ENCODE measurements at places on chromosomes 16 and 17.
A peak's percentile ranks its signal among the peaks of the same experiment; 100 is the strongest.

DNA sequence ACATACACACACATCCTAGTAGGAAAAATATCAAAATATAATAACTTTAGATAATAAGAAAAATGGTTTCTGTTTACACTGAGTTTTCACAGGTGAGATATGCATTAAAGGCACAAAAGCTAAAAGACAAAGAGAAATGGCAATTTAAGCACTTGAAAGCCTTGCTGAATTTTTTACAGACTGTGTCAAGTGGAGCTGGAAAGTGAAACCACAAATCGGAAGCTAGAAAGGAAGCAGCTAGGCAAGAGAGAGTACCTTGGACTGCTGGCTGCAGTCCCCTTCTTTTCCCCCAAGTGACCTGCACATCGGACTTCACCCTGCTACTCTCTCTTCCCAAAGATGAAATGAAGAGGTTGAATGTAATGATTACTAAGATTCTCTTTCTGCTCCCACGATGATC, 135.1 kb downstream of the CDH13 start:
- DNase-seq = peak; percentile 46

GRCh38 chr16:22022151-22022550, 14.2 kb downstream of the MOSMO start:
- DNase-seq = no peak

- no peak for DNase-seq
Observed at GRCh38 chr16:50351116-50351515, 17.7 kb downstream of the BRD7 start.

DNA sequence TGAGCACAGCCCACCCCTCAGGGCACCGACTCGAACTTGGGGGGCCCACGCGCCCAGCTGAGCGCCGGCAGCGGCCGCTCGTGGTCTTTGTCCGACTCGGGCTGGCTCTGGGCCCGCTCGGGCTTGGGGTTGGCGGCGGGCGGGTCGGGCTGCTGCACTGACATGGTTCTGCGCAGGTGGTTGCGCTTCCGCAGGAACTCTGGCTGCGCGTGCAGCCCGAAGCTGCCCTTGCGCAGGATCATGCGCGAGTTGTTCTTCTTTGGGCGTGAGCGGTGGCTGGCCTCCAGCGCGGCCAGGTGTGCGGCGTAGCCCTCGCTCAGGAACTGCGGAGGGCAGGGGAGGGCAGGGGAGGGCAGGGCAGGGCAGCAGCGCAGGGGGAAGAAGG, 11.1 kb downstream of the PIMREG start:
- no peak for DNase-seq

DNA sequence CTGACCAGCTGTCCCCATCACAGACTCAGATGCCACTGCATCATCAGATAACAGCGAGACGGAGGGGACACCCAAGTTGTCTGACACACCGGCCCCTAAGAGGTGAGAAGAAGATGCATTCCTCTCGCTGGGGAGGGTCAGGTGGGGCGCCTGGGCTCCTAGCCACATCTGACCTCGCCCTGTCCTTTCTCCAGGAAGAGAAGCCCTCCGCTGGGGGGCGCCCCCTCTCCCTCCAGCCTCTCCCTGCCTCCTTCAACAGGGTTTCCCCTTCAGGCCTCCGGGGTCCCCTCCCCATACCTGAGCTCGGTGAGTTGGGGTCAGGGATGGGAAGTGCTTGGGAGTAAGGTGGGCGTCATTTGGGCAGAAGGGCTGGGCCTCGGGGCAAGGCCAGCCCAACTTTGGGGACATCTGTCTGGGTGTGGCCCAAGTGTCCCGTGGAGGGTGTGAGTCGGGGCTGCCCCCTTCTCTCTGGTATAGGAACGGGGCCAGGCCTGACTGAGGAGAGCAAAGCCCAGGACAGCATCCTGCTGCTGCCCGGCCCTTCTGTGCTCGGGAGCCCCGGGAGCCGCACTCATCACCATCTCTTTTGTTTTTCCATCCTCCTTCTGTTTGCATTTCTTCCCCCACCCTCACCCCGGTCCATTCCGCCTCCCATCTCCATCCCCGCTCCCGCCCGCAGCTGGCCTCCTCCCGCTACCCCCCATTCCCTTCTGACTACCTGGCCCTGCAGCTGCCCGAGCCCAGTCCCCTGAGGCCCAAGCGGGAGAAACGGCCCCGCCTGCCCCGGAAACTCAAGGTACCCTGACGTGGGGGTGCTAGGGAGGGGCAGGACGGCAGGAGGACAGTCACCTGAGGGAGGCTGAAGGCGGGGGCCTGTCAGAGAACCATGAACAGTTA, 4.9 kb downstream of the INO80E start:
- DNase-seq = no peak

DNA sequence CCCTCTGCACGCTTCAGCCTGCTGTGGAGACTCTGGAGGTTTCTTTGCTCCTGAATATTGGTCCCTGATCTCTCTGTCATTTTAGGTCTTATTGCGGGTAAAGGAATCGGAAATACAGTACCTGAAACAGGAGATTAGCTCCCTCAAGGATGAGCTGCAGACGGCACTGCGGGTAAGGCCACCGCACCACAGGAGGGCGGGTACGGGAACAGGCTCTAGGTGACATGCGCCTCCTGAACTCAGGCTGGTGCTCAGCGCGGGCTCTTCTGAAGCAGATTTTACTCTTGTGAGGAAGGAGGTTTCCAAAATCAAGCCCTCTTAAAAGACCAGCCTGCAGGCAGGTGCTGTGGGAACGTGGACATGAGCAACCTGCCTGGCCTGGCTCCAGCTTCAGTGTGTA, 29.8 kb downstream of the PLD6 start:
- no peak for DNase-seq

DNA sequence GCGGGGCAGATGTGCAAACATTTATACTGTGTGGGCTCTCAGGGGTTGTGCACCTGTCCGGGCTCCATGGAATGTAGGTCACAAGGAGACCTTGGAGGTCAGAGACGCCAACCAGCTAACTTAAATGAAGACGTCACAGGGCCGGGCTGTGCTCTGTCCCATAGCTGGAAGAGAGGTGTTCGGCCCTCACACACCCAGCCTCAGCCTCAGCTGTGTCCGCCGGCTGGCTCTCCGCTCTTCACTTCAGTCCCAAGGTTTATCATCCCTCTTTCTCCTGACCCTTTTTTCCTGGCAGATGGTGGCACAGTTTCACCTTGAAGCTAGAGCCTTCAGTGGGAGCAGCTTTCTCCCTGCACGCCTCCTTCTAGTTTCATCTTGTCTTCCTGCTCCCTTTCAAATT, 6.0 kb upstream of the RBFOX3 start:
- DNase-seq = no peak

- DNase-seq = no peak
Observed at GRCh38 chr17:50192618-50193291, 8.7 kb downstream of the COL1A1 start.

GRCh38 chr16:56610017-56610608, 1.7 kb downstream of the MT2A start:
- no peak for DNase-seq

DNA sequence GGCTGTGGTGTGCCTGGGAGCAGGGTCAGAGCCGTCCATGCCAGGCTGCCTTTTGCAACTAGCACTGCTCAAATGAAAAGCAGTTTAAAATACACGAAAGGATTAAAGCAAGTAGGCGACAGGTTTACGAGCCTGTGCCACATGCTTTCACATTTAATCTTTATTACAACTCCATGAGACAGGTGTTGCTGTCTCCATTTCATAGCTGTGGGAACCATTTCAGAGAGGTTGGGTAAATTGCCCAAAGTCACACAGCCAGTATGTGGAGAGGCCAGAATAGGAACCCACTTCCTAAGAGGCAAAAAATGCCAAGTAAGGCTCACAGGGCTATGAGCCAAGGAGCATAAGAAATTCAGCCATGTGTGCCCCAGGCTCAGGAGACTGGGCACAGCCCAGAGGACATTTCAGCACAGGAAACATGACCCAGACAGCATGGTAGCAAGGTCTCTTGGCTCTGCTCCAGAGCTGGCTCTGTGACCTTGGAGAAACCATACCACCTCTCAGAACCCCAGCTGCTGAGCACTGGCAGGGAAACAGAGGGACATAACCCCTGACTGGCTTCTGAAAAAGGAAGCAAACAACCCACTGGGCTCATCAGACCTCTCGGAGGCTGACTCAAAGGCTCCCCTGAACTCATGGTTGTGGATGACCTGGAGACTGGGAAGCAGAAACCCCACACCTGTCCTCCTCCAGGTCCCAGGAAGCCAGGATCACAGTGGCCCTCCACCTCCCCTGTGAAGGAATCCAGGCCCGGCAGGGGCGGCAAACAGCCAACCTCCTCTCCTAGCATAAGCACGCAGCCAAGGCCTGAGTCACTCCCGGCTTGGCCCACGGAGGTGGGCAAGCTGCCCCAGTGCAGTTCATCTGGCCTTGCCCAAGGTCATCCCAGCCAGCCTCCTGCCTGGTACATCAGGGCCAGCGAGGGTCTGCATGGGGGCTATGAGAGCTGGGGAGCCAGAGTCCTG, 40.3 kb upstream of the MRPS23 start:
- DNase-seq = no peak

- DNase-seq = no peak
Observed at GRCh38 chr16:89422905-89423630, 67.3 kb downstream of the ANKRD11 start.

GRCh38 chr17:65226227-65226626, 89.1 kb downstream of the RGS9 start:
- no peak for DNase-seq

GRCh38 chr17:82047914-82048570, 3.6 kb downstream of the RFNG start:
- DNase-seq = no peak

DNA sequence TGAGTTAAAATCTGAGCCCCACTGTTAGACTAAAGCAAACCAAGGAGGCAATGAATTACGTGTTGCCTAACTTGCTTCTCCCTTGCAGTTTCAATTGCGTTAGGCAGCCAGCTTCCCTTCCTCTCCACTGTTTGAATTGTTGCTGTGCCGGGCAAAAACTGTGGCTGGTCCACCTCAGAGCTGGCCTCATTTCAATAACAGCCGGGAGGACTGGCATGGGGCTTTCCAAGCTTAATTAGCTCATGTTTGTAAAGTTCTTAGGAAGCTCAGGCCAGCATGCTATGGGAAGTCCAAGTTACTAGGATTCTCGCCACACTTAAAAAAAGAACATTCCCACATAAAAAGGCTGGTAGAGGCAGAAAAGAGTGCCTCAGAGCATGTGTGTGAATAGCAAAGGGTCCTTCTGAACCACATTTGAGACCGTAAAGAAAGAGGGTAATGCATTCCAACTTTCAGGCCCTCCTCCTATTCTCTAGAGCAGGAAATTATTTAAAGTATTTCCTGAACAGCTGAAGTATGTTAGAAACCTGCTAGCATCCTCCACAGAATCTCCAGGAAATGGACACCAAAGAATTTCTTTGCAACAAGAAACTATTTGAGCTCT, 79.0 kb upstream of the SMURF2 start:
- DNase-seq = no peak

GRCh38 chr17:57329380-57330214, 73.3 kb downstream of the MSI2 start:
- no peak for DNase-seq

DNA sequence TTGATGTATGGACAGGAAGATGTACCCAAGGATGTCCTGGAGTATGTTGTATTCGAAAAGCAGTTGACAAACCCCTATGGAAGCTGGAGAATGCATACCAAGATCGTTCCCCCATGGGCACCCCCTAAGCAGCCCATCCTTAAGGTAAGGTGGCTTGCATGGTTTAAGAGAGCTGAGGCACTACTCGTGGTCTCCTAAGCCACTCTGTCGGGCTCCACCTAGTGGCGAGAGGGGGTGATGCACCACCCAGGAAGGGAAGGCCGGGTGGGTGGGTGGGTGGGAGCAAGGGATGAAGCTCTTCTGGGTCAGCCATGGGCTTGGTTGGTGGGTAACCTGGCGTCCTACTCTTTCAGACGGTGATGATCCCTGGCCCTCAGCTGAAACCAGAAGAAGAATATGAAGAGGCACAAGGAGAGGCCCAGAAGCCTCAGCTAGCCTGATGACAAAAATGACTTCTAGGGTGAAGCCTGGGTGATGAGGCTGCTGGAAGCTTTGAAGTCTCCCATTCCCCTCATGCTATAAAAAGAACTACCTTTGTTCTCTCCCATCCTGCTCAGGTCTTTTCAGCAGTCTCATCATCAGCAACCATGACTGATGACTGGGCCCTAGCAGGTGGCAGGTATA, 21.5 kb downstream of the GPR179 start:
- DNase-seq = peak; percentile 34

DNA sequence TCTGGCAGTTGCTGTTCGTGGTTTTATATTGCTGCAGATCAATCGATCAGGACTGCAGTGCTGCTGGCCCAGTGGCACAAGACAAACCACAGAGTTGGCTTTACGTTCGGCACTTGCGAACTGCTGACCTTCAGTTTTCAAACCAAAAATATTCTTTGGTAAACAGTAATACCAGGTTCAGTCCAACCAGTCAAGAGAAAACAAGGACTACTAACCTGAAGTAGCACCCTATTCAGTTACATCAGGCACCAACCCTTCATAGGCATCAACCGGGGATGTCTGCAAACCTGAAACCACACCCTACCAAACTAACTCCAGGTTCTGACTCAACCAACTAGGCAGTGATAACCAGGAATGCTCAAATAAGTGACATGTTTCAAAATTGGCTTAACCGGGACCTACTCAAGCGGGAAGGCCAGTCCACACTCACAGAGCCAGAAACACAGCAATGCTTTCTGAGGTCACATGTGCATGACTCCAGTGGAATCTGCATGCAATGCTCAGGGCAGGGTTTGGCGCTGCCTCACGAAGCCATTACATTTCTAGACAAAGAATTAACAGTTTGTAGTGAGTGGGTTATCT, 91.1 kb downstream of the SMG6 start:
- DNase-seq = no peak

GRCh38 chr17:382644-383533, 30.3 kb upstream of the RPH3AL start:
- no peak for DNase-seq

DNA sequence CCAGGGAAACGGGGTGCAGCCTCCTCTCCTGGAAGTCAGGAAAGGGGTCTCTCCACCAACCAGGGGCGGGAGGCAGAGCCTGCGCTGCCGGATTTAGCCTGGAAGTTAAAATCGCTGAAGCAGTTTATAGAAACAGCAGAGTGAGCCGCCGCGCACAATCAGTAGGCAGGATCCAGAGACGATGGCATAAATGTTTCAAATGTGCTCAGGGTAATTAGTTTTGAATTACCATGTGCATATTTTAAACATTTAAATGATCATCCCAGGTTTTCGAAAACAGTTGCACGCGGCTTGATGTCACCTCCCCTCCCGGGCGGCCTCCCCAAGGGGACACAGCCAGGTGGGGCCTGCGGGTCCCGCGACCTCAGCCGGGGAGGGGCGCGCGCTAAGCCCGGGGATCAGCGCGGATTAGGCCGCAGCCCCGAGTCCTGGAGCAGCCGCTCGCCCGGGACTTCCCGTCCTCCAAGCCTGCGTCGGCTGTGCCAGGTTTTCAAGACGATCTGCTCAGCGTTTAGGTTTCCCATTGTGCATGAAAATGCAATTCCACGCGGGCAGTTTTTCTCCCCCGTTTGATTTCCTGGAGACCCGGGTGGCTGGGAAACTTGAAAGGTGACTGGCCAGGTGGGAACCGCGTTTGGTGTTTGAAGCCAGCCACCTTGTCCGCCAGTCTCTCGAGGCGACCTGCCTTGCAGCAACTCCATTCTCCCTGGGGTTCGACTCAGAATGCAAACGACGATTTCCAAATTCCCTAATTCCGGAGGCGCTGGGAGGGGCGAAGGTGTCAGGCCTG, 78.3 kb downstream of the RPA1 start:
- DNase-seq = no peak

GRCh38 chr16:75002474-75002873, 3.6 kb downstream of the ZNRF1 start:
- DNase-seq = no peak

Measured in NCI-H1105 treated with DMSO at 0.1 percent for 48 hours (cell line).